Suppressor macrophage treated with lipopolysaccharide for 4 hours (primary cell): ENCODE measurements at places on chromosomes 4 and X.

DNA sequence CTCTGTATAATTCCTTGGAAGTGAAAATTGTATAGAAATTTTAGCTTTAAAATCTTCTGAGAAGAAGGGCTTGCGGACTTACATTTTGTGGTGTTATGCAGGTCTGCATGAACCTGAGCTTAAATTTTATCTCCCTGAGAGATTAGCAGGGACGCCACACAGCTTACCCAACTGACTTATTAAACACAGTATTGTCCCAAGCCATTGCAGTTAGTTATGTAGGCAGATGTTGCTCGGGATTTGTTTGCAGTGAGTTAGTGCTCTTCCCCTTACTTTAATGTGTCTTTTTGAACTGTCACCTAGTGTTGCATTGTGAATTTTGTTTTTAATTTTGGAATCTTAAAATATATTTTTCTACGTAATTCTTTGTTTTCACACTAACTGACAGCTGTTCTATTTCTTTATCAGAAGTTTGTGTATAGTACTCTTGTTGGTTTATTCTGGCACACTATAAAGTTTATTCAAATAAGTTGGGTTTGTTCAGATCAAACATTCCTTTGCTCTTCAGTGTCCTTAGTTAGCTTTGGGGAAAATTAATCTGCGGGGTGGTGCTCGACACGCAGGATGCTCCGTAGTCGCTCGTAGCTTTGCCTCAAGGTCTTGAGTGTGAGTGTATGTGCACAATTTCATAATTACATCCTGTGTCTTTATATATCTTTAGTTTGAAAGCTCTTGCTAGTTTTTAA lies 145.4 kb downstream of the STIM2 start:
- no peak for DNase-seq

DNA sequence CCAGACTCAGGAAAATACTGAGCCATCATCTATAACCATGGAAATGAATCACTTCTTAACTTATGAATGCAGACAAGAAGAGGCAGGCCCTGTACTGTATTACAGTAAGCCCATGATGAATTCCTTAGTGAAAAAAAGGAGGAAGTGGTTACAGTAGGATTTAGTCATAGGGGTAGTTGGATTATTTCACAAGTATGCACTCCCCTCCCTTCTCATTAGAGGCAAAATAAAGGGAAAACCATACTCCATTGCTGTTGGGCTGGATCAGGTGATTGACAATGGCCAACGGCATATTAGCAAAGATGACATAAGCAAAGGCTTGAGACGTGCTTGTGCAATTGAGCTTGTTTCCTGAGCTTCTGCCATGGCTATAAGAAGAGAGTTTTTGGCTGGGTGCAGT lies 181.1 kb upstream of the PRPS2 start:
- peak; percentile 77 for DNase-seq

- no peak for DNase-seq
Measured at GRCh38 chrX:11386812-11387211, 93.6 kb downstream of the AMELX start.

GRCh38 chr4:147327322-147327721 lies 153.6 kb upstream of the EDNRA start:
- no peak for DNase-seq

GRCh38 chrX:153449368-153450113 lies 3.7 kb upstream of the TREX2 start:
- DNase-seq = no peak

DNA sequence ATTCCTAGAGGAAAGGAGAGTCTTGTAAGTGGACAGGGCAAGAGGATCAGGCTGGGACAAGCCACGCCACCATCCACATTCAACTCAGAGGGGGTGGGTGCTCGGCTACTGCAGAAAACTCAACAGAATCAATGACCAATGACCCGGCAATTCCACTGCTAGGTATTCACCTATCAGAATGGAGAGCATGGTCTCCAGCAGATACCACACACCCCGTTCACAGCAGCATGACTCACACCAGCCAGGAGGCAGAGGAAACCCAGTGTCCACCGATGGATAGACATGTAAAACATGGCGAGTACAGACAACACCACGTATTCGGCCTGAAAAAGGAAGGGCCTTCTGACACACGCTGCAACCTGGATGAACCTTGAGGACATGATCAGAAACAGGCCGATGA lies 175.9 kb downstream of the AFAP1 start:
- DNase-seq = no peak

DNA sequence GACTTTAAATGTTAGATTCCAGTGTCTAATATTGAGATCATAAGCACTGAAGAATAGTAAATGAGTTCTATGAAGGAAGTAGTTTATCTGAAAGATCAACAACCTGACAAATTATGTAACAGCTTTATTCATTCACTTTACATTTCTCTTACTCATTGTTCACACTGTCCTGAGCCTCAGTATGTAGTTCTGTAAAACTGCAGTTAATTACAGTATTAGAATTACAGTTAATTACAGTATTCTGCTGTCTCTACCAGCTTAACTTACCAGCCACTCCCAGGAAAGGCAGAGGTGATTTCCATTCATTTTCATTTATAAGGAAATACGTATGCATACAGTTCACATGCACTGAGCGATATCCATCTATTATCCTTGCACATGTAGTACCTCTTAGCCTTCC lies 32.7 kb downstream of the NFKB1 start:
- DNase-seq = no peak

DNA sequence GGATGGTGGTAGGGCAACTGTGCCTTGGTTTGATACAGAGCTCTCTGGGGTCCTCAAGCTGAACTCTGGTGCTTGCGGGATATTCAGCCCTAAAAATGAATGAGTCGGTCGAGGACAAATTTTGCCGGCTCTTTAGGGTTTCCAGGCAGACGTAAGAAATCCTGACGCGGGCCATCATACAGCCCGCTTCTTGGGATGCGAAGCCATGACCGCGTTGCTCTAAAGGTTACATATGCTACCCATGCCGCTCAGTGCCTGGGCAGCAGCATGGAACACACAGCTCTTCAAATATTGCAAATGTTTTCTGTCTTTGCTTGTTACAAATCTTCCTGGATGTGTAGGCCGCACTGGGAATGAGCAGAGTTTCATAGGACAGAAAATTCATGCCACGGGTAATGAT lies 55.6 kb downstream of the NBDY start:
- no peak for DNase-seq

- no peak for DNase-seq
Measured at GRCh38 chr4:132809298-132810032, 339.6 kb upstream of the PCDH10 start.

DNA sequence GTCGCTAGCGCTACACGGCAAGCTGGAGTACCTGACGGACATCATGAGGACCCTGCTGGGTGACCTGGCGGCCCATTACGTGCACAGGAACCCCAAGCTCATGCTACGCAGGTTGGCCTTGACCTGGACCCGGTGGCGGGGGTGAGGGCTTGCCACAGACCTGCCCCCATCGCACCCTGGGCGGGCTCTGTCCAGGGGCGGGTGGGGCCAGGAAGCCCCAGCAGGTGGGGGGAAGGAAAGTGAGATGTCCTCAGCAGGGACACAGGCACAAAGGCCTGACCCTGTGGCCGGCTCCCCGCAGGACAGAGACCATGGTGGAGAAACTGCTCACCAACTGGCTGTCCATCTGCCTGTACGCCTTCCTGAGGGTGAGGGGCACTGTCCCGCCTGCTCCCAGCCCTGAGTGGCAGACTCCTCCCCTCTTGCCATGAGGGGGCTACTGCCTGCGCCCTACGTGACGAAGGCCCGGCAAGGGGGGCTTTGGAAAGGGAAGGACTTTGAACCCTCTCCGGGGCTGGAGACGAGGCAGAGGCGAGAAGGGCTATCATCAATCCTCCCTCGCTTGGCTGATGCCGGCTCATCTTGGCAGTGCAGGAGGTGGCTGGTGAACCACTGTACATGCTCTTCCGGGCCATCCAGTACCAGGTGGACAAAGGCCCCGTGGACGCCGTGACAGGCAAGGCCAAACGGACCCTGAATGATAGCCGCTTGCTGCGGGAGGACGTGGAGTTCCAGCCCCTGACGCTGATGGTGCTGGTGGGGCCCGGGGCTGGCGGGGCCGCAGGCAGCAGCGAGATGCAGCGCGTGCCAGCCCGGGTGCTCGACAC lies 5.3 kb upstream of the SRPK3 start:
- DNase-seq = no peak

GRCh38 chr4:117692538-117692937 lies 341.7 kb upstream of the NDST3 start:
- DNase-seq = no peak

DNA sequence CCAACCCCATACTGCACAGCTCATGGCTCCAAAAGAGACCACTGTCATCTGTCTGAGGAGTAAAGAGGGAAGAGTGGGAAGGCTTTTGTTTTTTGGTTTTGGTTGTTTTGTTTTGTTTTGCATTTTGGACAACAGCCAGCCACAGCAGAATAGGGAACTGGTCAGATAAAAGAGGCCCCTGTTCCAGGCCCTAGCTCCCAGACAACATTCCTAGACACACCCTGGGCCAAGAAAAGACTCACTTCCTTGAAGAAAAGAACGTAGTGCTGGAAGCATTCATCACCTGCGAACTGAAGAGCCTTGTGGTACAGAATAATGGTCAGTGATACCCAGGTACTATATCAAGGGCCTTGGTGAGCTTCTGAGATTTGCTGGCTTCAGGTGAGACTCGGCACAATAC lies 619.4 kb upstream of the SPANXN1 start:
- no peak for DNase-seq

- DNase-seq = no peak
Measured at GRCh38 chr4:159224408-159224807, 121.5 kb downstream of the RAPGEF2 start.

DNA sequence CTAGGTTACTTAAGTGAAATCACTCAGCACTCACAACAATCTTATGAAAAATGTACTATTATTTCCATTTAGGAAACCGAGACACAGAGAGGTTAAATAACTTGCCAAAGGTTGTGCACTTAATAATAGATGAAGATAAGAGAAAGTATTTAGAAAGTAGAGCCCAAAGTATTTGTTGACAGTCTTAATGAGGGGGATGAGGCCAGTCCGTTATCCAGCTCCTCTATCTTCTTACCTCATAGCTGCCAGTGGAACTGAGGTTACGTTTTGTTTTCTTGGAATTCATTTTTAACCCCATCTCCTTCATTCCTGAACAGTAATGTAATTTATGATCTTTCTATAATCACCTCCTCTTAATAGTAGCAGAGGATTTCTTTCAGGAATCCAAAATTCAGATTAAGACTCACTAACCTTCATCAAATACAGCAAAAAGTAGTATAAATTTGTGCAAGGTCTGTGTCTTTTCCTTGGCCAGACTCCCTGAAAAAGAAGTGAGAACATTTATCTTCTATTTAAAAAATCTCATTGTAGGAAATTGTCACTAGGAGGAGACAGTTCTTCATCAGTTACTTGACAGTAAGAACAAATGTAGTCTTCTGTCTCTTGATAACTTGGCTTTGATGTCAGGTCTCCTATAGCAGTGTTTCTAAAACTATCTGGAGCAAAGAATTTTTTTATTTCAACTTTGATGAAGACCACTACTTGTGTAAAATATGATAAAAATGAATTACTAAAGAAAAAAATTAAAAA lies 35.5 kb downstream of the F8 start:
- no peak for DNase-seq

DNA sequence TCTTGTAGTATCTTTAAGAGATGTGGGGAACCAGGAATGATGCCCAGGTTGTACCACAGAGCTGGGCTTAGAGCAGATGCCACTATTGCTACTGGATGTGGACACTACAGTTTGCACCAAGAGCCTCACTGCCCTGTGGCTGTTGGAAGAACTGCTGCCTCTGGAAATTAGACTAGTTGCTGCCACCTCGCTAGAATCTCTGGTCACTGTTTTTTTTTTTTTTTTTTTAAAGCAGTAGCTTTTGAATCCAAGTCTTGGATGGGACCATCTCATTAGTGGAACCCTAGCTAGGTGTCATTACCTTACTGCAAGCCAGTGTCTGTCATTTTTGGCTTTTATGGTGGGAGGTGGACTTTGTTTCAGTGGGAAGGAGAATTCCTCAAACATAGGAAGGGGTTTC lies 105.5 kb downstream of the ARHGAP10 start:
- no peak for DNase-seq

GRCh38 chr4:17260166-17260907 lies 251.6 kb downstream of the QDPR start:
- DNase-seq = no peak

- DNase-seq = peak; percentile 36
Measured at GRCh38 chrX:37781081-37781480, 1.2 kb downstream of the CYBB start.

DNA sequence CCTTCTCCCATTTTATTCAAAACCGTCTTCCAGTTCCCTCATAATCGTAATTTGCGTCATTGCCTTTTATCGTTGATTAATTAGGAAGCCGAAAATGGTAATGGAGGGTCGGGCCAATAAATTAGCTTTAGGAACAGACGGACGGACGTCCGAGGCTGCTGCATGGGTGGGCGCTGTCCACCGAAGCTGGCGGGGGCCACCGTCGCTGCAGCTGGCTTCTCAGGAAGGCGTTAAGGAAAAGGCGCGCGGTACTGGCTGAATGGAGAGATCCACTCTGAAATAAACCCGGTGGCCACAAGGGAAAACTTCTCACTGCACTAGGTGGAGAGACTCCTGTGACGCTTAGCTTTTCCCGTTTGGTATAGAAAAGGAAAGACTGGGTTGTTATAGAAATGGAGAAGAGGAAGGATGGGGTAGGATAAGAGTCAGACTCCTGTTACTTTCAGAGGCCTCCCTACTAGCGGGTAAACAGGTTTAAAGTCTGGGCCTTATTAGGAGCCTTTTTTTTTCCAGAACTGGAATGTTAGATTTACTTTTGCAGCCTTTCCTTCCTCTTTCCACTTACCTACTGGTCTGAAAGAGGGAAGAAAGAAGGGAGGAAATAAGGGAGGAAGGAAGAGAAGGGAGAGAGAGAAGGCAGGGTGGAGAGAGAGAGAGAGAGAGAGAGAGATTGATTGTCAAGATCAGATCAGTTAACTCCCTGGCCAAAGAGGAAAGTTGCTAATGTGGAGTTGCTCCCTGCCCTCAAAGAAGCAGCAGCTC lies 11.3 kb upstream of the PRDM8 start:
- no peak for DNase-seq

- no peak for DNase-seq
Measured at GRCh38 chrX:88621278-88621677, 125.7 kb upstream of the CPXCR1 start.

- DNase-seq = no peak
Measured at GRCh38 chr4:128751354-128751753, 58.1 kb upstream of the JADE1 start.

GRCh38 chr4:108959491-108959890 lies 196.6 kb upstream of the ETNPPL start:
- DNase-seq = no peak

GRCh38 chr4:94508806-94509205 lies 57.1 kb downstream of the PDLIM5 start:
- no peak for DNase-seq
